Brain (organoid and tissue), 16 donors: ENCODE measurements at places on chromosomes 3 and 15.

DNA sequence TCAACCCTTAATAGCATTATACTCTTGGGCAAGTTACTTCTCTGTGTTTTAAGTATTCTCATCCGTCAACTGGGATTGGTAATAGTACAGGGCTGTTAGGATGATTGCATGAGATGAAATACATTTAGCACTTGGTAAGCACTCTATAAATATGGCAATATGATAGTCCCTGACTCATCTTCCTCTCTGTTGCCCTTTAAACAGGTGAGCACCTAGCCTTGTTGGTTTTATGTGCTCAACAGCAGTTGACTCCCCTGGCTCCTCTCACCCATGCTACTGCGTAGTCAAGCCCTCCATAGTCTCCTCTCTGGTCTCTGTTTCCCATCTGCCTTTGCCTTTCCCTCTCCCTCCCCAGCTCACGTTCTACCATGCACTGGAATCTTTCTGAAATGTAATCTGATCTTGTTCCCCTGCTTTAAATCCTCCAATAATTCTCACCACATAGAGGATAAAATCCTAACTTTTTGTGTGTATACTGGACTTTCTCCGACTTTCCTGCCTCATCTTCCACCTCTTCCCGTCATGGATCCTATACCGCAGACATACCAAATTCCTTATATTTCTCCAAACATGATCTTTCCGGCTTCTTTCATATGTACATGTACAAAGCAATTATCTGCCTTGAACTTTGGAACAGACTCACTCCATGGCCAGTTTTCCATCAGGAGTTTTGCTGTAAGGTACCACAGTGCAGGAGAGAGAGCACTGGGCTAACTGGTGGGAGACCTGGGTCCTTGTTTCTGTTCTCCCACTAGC lies 42.3 kb downstream of the FSD2 start:
- no peak for DNase-seq

GRCh38 chr3:108241721-108242120 lies 19.5 kb upstream of the IFT57 start:
- DNase-seq, result no peak

DNA sequence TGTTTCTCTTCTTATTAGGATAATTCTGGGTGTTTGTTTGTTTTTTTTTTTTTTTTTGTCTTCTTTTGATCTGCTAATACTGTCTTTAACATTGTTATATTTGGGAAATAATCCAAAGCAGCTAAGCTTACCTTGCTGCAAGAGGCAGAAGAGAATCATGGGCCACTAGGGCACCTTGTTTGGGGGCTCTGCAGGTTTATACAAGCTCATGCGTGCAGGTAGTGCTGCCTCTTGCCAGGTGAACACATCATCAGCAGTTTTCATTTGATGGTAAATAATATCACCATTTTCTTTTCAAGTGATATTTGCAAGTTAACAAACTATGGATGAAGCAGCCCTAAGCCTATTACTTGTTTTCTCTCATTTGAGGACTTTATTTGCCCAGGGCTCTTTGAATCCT lies 37.9 kb downstream of the MAP3K13 start:
- no peak for DNase-seq

DNA sequence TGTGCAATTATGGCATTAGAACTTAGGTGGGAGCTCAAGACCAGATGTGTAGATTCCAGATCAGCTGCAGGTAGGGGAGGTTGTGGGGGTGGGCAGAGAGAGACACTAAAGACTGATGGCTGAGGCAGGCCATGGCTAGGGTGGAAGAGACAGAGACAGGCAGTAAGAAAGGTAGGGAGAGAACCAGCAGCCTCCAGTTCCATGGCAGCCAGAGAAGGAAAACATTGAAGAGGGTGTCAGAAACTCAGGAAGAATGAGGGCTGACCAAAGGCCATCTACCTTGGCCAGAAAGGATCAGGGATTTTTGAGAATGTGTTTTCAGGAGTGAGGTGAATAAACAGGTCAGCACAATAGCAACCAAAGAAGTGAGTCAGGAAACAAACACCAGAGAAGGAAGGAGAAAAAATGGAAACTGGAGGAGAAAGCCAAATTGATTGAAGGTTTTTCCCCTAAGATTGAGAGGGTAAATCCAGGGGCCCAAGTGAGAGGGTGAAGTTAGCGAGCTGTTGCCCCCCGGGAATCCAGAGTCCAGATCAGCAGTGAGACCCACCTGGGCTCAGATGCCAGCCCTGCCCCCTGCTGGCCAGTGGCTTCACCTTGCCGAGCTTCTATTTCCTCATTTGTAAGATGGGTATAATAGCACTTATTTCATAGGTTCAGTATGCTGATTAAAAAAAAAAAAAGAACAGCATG lies 41.0 kb downstream of the ABHD2 start:
- no peak for DNase-seq

DNA sequence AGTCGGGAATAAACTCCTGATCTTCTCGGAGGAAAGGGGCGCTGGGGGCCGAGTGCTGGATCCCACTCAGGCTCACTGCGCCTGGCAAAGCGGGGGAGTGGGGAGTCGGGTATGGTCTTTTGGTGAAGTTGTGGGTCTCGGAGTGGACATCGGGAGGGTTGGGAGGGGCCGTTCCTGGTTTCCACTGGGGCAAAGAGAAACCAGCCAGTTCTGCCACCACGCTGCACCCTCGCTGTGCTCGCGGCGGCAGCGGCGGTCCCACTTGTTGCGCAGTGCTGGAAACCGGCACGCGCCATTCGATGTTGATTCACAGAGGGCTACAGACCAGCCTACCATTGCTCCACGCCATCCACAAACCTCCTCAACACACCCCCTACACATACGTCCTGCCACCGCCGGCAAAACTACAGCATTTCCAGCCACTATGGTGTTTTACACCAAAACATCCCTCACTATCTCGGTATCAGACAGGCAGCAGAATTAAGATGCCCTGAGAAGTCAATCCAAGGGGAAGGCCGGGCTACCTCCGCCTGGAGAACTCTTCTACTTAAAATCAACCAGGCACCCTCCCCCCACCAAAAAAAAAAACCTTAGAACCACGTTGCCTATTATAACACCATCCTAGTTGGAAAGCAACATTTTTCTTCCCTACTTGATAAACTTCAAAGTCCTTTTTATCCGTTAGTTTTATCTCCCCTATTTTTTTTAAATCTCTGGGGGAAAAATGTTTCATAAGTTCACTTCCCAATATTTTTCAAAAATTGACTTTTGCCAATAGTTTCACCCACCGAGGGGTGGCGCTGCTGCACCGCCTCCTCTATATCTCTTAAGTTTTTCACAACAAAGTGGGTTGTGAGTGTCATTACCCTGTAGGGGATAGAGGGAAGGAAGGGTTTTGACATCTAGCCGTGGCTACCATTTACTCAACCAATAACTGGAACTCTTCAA lies 3.6 kb downstream of the BCL6 start:
- peak; percentile 60 for DNase-seq

- no peak for DNase-seq
These were observed 424.0 kb downstream of the MCTP2 start for GRCh38 chr15:94655249-94655880.

DNA sequence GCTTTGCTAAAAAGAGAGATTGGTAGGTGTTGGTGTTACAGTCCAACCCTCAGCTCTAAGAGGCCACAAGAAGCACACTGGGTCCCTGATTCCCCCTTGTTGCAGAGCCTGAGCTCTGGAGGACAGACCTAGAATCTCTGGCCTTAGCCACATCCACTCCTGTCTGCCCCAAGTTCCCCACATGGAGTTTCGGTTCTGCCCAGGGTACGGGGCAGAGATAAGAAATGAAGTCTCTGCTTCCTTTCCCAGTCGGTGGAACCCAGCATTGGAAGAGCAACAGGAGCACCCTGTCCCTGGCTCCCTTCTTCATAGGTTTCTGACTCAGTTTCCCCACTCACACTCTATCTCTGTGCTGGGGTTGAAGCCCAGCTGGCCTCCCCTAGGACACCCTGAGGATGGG lies 13.2 kb downstream of the PRR23E start:
- DNase-seq, result no peak

DNA sequence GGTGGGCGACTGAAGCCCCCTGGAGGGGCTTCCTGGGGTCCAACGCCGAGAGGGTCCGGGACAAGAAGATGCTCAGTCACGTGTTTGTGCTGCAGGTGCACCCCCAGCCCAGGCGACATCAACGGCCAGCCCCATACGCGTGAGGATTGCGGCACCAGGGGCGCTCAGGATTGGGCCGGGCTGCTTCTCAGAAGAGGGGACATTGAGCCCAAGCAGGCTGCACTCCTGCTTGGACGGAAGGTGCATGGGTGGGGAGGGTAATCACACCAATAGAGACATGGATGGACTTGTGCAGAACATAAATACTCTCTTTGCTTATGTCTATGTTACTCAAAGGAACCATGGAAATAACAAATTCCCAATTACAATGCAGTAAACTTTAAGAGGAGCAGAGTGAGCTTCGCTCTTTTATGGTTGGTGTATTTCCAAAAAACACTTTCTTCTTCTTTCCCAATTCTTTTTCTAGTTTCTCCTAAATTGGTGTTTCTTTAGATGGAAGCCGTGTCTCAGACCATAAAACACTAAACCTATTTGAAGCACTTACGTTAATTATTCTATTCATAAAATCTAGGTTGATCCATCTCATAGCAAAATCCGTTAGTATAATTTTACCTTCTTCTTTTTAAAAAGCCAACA lies 182.7 kb downstream of the GOLGA6L6 start:
- DNase-seq, result no peak

DNA sequence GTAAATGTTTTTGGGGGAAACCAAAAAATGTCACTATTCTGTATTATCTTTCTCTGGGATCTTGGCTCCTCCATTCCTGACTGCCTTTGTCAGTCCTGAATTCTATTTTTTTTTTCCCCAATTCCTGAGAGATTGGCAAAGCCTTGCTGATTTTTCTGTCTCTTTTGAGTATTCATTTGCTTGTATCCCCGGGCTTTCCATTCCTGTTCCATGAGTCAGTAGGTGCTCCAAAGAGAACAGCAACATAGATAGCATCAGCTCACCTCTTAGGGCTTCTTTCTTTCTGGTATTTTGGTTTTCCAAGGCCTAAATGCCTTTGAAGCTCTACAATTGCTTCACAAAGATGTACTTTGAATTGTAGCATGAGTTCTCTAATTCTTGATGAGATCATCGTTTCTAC lies 271.7 kb upstream of the LRRC3B start:
- no peak for DNase-seq

DNA sequence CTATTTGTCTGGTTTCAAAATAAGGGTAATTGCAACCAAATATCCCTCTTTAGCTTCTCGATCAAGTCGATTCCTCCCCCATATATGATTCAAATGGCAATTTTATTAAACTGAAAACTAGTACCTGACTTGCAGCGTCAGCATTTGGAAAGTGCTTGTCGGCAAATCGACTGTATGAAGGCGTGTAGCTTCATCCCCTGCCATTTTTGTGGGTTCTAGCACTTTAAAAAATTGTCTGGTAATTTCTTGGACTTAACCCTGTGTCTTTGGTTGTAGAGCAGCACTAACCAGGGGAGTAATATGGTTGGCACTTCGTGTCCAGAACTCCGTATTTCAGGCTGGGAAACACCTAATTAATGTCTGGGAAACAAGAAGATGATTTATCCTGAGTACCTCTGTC lies 573 bp downstream of the MME start:
- DNase-seq, result peak; percentile 18

GRCh38 chr3:139934613-139935015 lies 371 bp upstream of the CLSTN2 start:
- peak; percentile 88 for DNase-seq

GRCh38 chr15:98537516-98538060 lies 110.8 kb upstream of the IGF1R start:
- DNase-seq, result no peak

DNA sequence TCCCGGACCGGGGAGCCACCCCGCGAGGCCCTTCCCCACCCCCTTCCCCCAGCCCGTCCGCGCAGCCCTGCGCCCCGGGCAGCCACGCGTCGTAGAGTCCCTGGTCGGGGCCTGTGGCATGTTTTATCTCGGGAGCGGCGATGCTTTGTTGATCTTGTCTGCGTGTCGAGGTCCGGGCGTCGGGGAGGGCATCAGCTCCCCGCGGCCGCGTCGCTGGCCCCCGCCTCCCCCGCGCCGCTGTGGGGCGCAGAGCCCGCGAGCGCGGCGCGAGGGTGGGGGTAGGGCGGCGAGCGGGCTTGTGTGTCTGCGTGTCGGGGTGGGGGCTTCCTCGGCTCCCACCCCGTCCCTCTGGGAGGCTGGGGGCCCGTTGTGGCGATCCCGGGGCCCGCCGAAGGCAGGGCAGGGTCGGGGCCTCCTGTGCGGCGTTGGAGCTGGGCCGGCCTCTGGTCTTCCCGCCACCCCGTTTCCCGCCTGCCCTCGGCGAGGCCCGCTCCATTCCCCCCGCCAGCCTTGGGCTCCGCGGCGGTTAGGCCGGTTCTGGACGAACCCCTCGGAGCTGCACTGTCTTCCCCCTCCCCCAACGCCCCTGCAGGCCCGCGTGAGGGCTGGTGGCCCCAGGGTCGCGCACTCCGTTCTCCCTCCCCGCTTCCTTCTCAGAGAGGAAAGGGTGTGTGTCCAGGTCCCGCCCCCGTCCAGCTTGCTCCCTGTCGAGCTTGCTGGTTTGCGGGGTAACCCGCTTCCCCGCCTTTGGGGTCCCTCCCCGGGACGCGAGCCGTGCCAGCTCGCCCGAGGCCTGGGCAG lies 695 bp downstream of the GMPS start:
- DNase-seq, result peak; percentile 41

DNA sequence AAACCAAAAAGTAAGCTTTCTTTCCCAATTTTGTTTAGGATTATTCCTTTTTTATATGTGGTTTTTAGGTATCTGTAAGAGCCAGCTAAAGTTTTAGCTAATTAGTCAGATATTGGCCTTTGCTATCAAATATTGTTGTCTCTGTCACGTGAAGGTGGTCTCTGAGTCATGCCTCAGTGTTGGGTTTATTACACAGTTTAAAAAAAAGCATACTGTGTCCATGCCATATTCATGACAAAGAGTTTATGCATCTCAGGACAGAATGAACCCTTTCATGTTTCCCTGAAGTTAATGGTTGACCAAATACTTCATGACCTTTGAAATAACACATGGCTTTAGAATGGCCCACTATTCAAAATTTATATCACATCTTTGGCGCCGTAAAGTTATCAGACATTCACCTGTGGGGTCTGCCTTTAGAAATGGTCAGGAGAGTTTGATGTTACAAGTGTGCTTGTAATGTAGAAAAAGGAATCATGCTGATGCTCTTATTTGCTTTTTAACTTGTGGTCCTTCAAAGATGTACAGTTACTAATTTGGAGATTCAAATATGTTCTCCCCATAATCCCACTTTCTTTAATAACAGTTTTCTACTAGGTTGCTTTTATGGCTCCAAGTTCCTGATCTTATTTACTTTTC lies 101.5 kb downstream of the MYRIP start:
- DNase-seq, result no peak

GRCh38 chr15:91208371-91208770 lies 108.3 kb downstream of the SV2B start:
- peak; percentile 54 for DNase-seq

DNA sequence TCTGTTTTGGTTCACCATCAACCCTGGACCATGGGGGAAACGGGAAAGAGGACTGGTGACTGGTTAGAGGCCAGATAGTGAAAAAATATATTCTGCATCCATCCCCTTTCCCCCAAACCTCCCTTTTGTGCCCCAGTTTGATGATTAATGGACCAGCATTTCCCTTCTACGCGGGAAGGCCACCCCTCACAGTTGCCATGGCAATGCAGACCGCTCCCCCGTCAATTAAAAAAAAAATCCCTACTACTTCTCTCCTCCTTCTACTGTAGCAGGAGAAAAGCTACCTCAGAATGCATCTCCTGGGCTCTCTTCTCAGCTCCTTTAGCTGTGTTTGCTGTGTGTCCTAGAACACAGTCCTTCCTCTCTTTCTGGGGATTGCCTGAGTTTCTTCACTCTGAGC lies 4.0 kb downstream of the BAHD1 start:
- peak; percentile 63 for DNase-seq
